Stomach (tissue), 19 donors: ENCODE measurements at places on chromosomes 11 and 22. TPM values are rescaled to one million over a fixed set of nuclear protein-coding genes. Genes with fewer than 3 reads are reported as not detected.
A peak's percentile ranks its signal among the peaks of the same experiment; 100 is the strongest.

Gene KCNA4
- 0.58 TPM for total RNA-seq

DNA sequence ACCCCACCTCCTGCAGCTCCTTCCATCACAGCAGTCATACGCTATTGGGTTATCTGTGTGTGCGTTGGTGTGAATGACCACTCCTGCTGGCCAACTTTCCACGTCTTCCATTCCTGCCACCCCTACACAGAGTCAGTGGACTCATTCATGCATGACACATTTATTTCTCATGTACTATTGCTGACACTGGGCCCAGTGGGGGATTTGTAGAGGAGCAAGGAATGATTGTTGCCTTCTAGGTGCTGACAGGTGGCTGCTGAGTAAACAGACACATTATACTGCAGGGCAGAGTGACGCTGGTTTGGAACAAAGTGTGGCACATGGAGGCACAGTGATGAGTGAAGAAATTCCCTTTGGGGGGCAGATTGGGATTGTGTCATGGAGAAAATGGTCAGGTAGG, 113.9 kb downstream of the CCDC81 start:
- DNase-seq: no peak
- H3K27me3 ChIP-seq: no peaks in the 10 kb centered on the region
- H3K27ac ChIP-seq: no peak overlapping the region
- peaks cover 6% of the 10 kb centered on the region for H3K4me1 ChIP-seq
- H3K36me3 ChIP-seq: no peaks in the 10 kb centered on the region
- no peak overlapping the region for H3K4me3 ChIP-seq

DNA sequence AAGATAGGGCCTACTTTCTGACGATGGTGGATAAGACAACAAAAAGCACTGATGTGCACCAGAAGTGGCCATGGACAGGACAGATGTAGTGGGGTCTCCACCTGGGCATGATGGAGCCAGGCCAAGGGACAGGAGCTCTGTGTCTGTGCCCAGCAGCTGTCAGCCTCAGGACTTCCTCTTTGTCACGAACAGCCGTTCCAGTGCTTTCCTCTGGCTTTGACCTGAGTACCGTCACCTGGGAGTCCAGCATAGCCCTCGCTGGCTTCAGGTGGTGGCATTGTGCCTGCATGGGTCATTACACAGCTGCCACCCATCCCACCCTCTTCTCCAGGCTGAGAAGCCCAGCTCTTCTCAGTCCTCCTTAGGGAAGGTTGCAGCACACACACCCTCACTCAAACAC, 137.8 kb downstream of the GRIK4 start:
- no peak overlapping the region for H3K27ac ChIP-seq
- H3K4me3 ChIP-seq: no peak overlapping the region
- peaks cover 6% of the 10 kb centered on the region for H3K27me3 ChIP-seq
- no peaks in the 10 kb centered on the region for H3K36me3 ChIP-seq
- DNase-seq: no peak

DNA sequence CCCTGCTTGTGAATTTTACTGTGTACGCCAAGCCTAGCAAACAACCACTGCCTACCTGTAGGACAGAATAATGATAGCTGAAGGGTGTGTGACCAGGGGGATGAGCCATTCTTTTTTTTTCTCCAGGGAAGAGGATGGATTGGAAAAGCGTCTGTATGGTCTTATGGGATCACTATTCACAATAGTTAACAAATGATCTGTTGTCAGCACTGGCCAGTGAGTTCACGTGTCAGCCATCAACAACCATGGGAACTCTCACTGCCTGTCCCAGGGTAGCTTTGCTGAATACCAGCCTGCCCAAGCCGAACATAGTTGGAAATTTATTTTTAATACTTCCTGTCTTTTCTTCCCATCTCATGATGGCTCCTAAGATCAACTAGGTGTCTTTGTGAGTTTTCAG, 170.2 kb downstream of the ST3GAL4 start:
- H3K27me3 ChIP-seq: no peaks in the 10 kb centered on the region
- H3K36me3 ChIP-seq: no peaks in the 10 kb centered on the region
- H3K27ac ChIP-seq: no peak overlapping the region
- H3K4me1 ChIP-seq: no peaks in the 10 kb centered on the region

Gene SCT
- not detected for total RNA-seq

Gene SAAL1
- 14.6 TPM for total RNA-seq

GRCh38 chr11:61730240-61730994, 22.0 kb upstream of the MYRF start:
- H3K36me3 ChIP-seq: peaks cover 50% of the 10 kb centered on the region
- H3K27me3 ChIP-seq: no peaks in the 10 kb centered on the region
- no peak overlapping the region for H3K27ac ChIP-seq
- DNase-seq: no peak
- H3K4me1 ChIP-seq: peaks cover 4% of the 10 kb centered on the region
- no peak overlapping the region for H3K4me3 ChIP-seq

Gene SCGB1A1
- 2.6 TPM for total RNA-seq

Gene GP1BB
- total RNA-seq: 9.3 TPM

GRCh38 chr11:108009497-108010370, 1.0 kb downstream of the CUL5 start:
- H3K27me3 ChIP-seq: no peaks in the 10 kb centered on the region
- H3K36me3 ChIP-seq: no peaks in the 10 kb centered on the region
- H3K4me1 ChIP-seq: peaks cover 39% of the 10 kb centered on the region
- H3K4me3 ChIP-seq: peak overlapping the region; percentile 83

DNA sequence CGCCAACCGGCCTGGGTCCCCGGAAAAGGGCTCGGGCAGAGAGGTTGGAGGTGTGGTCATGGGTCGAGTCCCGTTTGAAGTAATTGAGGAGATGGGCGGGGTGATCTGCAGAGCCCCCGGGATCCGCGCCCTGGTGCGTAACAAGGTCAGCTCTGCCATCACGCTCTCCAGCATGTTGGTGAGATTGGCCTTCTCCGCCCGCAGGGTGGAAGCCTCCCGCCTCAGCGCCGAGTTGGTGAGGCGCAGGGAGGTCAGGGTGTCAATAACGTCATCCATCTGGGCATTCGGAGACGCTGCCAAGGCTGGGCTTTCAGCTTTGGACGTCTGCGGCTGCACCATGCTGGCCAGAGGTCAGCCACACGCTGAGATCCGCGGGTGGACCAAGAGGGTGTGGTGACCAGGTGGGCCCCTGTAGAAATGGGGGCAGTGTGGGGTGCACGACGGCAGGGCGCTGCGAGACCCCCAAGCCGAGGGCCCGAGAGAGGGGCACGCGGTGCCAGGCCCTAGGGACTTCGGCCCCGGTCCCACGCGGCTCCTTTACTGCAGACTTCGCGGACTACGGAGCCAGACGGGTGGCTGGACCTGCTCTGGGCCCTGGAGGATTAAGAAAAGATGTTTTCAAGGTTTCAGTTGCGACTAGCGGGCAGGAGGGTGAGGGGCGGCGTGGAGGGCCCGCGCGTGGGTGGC, 672 bp downstream of the RTL6 start:
- H3K4me3 ChIP-seq: peak overlapping the region; percentile 65
- no peaks in the 10 kb centered on the region for H3K27me3 ChIP-seq
- peak overlapping the region; percentile 95 for H3K27ac ChIP-seq
- DNase-seq: no peak
- H3K36me3 ChIP-seq: no peaks in the 10 kb centered on the region

- no peak overlapping the region for H3K27ac ChIP-seq
- no peak overlapping the region for H3K4me3 ChIP-seq
- H3K36me3 ChIP-seq: no peaks in the 10 kb centered on the region
- peaks cover 54% of the 10 kb centered on the region for H3K4me1 ChIP-seq
- DNase-seq: no peak
- no peaks in the 10 kb centered on the region for H3K27me3 ChIP-seq
Measured at GRCh38 chr22:42189761-42190160, 59.2 kb upstream of the CYP2D6 start.

- DNase-seq: no peak
- H3K4me1 ChIP-seq: no peaks in the 10 kb centered on the region
- no peak overlapping the region for H3K27ac ChIP-seq
- no peaks in the 10 kb centered on the region for H3K36me3 ChIP-seq
- H3K27me3 ChIP-seq: no peaks in the 10 kb centered on the region
- H3K4me3 ChIP-seq: no peak overlapping the region
Measured at GRCh38 chr11:60347084-60347797, 20.2 kb downstream of the MS4A6E start.

Gene ENTHD1
- not detected for total RNA-seq

DNA sequence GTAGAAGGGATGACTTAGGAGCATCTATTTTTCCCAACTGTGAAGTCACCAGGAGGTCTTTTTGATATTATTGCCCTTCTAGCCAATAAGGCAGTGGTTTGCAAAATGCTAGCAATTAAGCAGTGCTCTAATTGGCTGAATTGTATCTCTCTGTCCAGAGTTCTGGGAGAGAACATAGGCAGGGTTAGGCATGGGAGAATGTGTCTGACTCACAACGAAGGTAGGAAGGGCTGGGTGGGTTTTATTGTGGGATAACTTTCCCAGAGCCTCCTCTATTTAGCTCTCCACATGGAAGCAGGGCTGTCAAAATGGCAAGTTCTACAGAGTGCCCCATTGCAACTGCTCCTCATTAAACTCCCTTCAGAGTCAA, 415.9 kb upstream of the CADM1 start:
- H3K4me3 ChIP-seq: no peak overlapping the region
- peaks cover 9% of the 10 kb centered on the region for H3K4me1 ChIP-seq
- H3K27ac ChIP-seq: no peak overlapping the region
- DNase-seq: no peak
- peaks cover 11% of the 10 kb centered on the region for H3K27me3 ChIP-seq
- no peaks in the 10 kb centered on the region for H3K36me3 ChIP-seq

Gene CCDC116
- total RNA-seq: not detected

Gene OR52A1
- not detected for total RNA-seq

- no peaks in the 10 kb centered on the region for H3K27me3 ChIP-seq
- peak overlapping the region; percentile 63 for H3K27ac ChIP-seq
- no peak for DNase-seq
- H3K4me3 ChIP-seq: no peak overlapping the region
- H3K36me3 ChIP-seq: no peaks in the 10 kb centered on the region
Measured at GRCh38 chr11:66971488-66971887, 3.6 kb upstream of the C11orf86 start.

Gene IGHMBP2
- total RNA-seq: 25.6 TPM

- H3K36me3 ChIP-seq: no peaks in the 10 kb centered on the region
- no peak overlapping the region for H3K27ac ChIP-seq
- H3K4me3 ChIP-seq: no peak overlapping the region
- H3K27me3 ChIP-seq: no peaks in the 10 kb centered on the region
- peak; percentile 15 for DNase-seq
Measured at GRCh38 chr11:43830928-43831440, 49.6 kb upstream of the ALKBH3 start.

GRCh38 chr22:31291481-31292235, 630 bp downstream of the PIK3IP1 start:
- H3K4me1 ChIP-seq: peaks cover 31% of the 10 kb centered on the region
- no peaks in the 10 kb centered on the region for H3K27me3 ChIP-seq
- no peak for DNase-seq
- peaks cover 28% of the 10 kb centered on the region for H3K36me3 ChIP-seq

Gene OR51B4
- total RNA-seq: not detected

Gene C11orf16
- not detected for total RNA-seq

Gene PCF11
- 58.0 TPM for total RNA-seq

DNA sequence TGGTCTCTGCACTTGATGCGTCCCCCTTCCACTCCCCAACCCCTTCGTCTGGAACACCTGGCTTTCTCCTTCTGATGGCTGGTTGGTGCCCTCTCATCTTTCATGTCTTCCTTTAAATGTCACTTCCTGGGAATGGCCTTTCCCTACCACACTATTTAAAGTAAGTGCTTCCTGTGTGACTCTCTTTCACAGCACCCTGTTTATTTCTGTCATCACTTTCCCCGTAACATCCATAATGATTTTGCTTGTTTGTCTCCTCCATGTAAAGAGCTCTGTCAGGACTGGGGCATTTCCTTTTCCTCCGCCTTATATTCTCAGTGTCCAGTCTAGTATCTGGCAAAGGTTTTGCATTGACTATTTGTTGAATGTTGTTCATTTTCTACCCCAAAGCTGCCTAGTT, 143.0 kb downstream of the DBX1 start:
- H3K4me1 ChIP-seq: peaks cover 23% of the 10 kb centered on the region
- DNase-seq: no peak
